ENCODE measurements at places on chromosomes 11 and 22.

GRCh38 chr22:33823552-33823951, 96.7 kb downstream of the LARGE1 start:
- DNase-seq: no peak

DNA sequence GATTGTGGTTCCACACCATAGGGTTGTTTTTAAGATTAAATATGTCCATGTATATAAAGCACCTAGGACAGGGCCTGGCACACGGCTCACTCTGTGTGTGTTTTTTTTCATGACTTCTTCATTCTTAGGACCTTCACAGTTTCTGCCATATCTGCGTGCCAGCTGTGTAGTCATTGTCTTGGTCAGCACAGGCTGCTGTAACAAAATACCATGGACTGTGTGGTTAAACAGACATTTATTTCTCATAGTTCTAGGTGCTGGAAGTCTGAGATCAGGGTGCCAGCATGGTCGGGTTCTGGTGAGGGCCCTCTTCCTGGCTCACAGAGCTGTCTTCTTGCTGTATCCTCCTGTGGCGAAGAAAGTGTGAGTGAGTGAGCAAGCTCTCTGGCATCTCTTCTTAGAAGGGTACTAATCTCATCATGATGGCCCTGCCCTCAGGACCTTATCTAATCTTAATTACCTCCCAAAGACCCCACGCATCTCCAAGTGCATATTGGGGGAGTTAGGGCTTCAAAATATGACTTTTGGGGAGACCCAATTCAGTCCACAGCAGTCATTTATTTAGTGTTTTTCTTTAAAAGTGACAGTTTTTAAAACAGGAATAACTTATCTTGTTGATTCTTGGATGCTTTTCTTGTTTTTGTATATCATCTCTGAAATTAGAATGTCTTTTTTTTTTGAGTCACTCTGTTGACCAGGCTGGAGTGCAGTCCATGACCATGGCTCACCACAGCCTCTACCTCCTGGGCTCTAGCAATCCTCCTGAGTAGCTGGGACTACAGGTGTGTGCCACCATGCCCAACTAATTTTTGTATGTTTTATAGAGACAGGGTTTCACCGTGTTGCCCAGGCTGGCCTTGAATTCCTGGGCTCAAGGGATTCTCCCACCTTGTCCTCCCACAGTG, 70.9 kb downstream of the ZNRF3 start:
- DNase-seq: no peak

DNA sequence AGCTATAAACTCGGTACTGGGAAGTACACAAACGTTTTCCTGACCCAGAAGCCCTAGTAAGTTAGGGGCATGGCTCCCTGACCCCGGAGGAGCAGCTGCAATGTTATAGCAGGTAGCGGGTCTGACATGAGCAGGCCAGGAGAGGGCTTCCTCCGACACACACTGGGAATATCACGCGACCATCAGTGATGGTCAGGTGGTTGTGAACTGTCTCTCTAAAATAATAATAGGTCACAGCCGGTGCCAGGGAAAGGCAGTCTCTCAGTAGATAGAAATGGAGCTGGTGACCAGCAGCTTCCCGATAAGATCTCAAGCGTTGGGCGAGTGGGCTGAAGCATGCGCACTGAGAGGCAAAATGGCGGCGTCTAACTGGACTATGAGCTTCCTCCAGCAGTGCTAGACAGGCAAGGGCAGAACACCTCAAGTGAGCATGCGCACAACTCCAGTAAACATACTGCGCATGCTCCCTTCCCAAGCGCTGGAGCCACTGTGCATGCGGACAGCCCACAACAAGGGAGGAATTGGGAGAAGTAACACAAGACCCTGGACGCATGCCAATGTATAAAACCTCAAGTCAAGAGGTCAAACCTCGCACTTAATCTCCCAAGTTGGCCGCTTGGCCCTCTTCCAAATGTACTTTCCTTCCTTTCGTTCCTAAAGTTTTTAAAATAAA, 22.3 kb upstream of the TESMIN start:
- DNase-seq: no peak

- DNase-seq: no peak
These were observed 34.2 kb upstream of the CACNG2 start for GRCh38 chr22:36737776-36738175.

GRCh38 chr11:116086426-116086825, 582.2 kb upstream of the CADM1 start:
- DNase-seq: no peak

- DNase-seq: no peak
These were observed 88.8 kb upstream of the API5 start for GRCh38 chr11:43223026-43223425.

- DNase-seq: no peak
These were observed 3.4 kb upstream of the IGLL5 start for GRCh38 chr22:22884010-22884887.

DNA sequence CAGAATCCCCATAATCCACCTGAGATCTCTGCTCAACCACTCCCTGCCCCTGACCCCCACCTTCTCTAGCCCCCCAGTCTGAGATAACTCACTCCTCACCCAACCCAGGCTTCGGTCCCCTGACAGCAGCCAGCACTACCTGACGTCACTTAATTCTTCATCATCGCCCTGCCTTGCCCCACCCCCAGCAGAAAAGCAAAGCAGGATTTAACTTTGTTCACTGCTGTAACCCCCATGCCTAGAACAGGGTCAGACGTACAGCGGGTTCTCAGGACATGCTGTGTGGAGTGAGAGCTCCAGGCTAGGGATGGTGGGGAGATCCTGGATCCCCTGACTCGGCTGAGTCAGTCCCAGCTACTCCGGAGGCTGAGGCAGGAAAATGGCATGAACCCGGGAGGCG, 45.8 kb downstream of the ELFN2 start:
- DNase-seq: no peak

- no peak for DNase-seq
These were observed 8.1 kb downstream of the SHISA8 start for GRCh38 chr22:41906822-41907221.

GRCh38 chr11:78402847-78403246, 14.8 kb downstream of the GAB2 start:
- DNase-seq: no peak

- DNase-seq: no peak
These were observed 97.7 kb downstream of the ZC3H12C start for GRCh38 chr11:110190885-110191284.

DNA sequence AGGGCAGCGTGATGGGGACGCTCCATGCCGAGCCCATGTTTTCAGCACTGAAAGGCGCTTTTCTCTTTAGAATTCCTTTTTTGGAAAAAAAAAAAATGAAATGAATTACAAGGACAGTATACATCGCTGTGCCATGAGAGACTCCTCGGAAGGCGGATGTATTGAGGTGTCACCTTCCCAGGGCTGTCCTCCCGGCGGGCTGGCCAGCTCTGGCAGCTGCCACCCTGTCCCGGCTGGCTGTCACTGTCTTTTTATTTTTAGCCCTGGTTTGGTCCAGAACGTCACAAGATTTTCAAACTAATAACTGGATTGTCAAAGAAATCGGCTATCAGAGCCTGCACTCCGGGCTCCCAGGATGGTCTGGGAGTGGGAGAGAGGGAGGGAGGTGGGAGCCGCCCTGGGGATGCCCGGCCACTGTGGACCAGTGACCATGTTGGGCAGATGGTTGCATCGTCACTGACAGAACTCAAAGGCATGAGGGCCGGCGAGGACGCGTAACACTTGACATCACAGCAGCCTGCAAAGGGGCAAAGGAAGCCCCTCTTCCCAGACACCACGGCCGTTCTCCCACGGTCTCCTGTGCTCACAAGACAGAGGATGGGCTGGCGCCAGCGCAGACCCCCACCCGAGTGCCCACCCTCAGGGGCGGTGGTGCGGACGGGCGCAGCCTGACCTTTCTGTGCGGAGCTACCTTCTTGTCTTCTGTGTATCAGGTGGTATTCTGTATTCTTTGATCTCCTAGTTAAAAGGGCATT, 392.9 kb downstream of the TBC1D22A start:
- no peak for DNase-seq

DNA sequence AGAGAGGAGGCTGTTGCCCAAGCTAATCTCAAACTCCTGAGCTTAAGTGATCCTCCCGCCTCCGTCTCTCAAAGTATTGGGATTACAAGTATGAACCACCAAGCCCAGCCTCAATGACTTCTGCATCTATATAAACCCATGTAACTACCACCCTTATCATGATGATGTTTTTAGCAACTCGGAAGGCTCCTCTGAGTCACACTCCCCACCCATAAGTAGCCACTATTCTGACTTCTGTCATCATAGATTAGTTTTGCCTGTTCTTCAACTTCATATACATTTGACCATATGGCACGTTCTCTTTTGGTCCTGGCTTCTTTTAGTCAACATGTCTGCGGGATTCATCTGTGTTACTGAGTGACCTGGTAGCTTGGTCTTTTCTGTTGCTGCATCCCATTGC, 6.4 kb upstream of the FOSL1 start:
- DNase-seq: no peak

DNA sequence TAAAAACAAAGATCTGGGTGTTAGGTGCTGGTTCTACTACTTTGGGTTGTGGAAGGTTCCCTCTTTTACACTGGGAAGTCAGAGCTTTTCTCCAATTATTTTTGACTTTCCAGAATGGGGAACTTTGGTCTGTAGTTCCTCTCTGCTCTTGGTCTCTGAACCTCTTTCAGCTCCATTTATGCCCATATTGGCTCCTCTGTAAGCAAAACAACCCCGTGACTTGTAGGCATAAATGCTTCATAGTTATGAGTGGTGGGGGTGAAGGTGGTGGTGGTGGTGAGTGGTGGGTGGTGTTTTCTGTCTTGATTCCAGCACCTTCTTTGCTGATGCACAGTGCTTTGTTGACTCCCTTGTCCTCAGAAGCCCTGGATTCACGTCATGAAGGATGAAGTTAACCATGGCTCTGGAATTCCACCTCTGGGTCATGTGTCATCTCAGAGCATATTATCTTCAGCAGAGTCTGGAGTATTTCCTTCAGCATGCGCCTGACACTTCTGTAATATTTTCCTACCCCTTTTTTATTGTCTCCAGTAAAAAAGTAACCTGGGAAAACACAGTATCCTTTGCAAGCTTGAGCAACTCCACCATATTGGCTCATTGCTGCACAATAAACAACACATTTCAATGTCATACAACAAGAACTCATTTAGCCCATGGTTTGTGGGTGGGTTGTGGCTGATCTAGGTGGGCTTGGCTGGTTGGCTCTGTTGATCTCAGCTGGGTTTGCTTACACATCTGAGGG, 24.1 kb upstream of the GRK3 start:
- no peak for DNase-seq

DNA sequence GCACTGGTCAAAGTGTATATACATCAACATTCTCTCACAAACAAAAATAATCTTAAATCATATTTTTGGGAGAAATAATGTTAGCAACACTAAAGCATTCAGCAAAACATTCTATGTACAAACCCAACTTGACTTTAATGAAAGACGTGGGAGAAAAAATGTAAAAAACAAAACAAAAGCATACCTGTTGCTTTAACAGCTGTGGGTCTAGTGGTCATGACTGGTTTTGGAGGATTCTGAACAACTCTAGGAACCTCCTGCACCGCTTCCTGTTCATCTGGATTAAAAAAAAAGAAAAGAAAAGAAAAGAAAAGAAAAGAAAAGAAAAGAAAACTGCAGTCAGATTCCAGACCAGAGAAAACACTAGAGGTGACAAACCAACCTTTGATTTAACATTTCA, 2.1 kb downstream of the FNBP4 start:
- no peak for DNase-seq

- DNase-seq: no peak
These were observed 101.0 kb upstream of the PARVA start for GRCh38 chr11:12276356-12276755.

GRCh38 chr22:49312601-49313000, 515.1 kb downstream of the BRD1 start:
- DNase-seq: no peak

GRCh38 chr11:127506647-127507046, 506.1 kb upstream of the KIRREL3 start:
- no peak for DNase-seq

DNA sequence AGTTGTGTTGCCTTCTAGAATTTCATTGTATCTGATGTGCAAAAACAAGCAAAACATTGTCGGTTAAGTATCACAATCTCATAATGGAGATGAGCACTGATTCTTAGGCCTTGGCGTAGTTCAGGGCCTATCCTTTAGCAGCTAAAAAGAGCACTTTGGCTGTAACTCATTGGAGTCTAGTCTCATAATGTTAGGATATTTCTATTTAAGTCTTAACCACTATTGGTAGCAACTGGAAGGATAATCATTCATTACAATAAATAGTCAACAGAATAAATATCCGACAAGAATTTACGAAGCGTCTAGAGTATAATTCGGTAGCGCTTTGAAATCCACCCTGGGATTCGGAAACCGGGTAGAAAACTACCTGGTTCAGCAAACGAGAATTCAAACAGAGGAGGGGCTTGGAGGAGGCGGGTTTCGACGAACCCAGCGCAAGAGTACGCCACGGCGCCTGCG, 461 bp upstream of the EED start:
- DNase-seq: no peak

DNA sequence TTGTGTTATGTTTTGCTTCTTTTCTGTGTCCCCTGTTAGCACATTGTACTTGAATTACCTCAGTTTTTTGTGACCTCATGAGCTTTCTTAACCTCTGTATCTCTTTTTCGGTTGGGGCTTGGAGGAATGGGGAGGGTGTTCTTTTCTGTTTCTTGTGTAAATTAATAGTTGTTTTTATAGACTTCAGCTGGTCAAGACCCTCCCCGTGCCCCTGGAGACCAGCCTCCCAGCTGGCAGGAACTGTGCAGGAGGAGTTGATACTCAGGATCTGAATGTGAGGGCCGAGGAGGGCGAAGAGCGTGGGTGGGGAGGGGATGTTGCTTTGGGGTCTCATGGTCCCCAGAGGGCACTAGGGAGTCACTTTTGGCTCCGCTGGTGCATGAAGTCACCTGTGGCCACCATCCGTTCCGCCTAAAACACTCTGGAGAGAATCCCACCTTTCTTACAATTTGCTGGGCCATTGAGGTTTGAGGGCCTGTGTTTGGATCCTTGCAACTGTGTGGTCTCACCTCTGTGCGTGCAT, 44.3 kb upstream of the NNMT start:
- DNase-seq: no peak

DNA sequence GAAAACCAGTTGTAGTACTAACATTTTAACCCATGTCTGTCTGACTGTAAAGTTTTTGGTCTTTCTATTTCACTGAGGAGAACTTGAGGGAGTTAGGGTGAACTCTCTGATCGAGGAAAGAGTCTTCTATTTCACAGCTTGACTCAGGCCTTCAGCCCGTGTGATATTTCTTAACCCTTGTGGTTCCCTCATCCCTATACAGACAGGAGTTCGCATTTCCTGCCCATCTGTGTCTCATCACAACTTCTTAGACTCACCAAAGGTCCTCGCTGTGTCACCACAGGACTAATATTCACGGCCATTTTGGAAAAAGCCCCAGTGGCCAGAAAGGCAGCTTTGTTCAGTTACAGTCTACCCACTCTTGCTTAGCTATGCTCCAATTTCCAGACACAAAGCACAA, 172.8 kb downstream of the FAM181B start:
- DNase-seq: no peak

DNA sequence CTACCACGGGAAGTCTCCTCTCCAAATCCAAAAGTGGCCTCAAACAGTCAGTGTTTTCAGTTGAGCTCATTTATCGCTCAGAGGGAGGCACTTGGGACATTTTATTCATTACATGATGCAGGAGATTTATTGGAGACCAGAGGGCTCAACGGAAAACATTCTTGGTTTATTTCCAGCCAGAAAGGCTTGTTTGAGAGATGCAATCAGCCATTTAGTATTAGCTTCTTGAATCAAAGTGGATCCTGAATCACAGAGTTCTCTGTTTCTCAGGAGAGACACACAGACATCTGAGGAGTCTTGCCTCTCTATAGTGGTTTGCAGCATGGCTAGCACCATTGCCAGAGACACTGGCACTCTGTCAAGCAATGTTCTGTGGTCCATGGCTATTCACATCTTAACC, 31.5 kb downstream of the CD44 start:
- no peak for DNase-seq

- no peak for DNase-seq
These were observed 81.8 kb upstream of the SYN3 start for GRCh38 chr22:33139937-33140336.
